ENCODE measurements at places on chromosomes 2 and 18.

GRCh38 chr2:42102024-42102590 lies 54.3 kb downstream of the PKDCC start:
- peak; percentile 51 for DNase-seq

DNA sequence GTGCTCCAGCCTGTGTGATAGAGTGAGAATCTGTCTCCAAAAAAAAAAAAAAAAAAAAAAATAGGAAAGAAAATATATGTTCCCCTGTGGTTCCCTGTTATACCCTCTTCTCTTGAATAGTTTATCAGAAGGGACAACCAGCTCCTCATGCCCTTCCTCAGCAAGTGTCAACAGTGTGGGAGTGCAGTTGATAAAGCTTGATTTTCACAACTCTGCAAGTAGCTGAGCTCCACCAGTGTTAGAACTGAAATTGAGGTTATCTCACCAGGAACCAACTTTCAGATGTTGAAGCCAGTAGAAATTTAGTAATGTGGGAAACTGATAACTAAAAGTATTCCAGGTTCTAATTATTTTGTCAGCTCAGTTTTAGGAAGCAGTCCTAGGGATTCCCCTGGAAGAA lies 25.1 kb downstream of the NEDD4L start:
- DNase-seq: no peak

DNA sequence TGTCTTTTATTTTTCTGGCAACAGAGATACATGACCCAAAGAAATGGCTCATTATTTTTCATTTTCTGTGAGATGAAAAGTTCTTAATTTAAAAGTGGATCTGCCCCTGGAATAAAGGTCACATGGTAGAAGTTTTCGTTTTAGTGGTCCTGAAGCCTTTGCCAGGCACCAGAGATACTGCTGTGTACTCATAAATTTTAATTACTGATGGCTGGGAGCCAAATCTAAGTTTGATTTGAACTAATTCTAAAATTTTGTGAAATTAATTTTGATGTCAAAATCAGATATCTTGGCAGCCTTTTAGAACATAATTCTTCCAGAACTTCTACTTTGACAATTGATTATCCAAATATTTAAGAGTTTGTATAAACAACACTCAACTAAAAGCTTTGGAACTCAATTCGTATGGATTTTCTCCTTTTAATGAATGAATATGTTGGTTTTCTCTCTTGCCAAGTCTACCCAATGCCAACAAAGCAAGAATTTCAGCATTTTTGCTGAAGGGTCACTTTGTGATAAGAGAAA lies 128.5 kb upstream of the SP5 start:
- DNase-seq: no peak

DNA sequence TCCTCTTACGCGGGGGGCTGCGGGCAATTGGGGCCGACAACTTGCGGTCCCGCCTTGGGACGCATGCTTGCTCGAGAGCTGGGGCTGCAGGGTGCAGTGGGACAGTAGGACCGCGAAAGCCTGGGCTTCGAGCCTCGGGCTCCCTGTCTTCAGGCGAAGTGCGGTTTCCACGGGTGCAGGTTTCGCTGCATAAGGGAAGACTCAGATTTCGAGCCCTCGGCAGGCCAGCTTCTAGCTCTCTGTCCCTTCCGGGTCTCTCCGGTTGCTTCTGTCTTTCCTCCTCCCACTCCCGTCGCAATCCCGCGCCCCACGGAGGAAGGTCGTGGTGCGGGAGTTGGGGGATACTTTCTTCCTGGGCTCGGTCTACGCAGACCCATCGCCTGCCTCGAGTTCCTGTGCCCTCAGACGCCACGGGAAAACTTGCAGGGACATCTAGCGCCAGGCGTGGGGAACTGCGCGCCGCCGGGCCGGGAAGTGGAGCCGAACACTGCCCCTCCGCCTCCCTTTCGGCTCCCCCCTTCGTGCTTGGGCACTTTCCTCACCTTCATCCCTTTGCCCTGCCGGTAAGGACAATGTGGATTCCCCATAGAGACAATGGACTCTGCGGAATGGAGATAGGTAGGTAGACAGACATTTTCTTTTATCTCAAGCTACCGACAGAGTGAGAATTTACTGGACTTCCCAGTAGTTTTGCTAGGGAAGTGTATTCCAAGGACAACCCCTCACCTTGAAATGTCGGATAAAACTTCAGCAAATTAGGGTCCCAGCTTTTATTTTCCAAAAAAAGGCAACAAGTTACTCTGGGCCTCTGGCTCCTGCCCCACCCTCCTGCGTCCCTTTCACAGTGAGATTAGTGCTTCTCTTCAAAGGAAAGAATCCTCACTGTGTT lies 4.2 kb upstream of the HOXD13 start:
- DNase-seq: peak; percentile 64

DNA sequence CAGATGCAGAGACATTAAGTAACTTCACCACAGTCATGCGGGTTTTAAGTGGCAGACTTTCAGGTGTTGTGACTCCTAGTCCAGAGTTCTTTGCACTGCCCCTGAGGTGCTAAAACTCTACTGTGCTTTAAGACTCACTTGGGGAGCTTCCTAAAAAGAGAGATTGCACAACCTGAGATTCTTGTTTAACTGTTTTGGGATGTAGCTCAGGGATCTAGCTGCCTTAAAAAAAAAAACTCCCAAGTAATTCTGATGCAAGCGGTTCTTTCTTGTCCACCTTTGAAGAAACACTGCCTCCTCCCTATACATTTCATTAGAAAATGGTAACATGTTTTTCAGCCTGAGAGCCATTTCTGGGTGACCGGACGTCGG lies 13.0 kb downstream of the IL37 start:
- DNase-seq: no peak

- no peak for DNase-seq
These were observed 140.5 kb downstream of the ST6GAL2 start for GRCh38 chr2:106745468-106745867.

DNA sequence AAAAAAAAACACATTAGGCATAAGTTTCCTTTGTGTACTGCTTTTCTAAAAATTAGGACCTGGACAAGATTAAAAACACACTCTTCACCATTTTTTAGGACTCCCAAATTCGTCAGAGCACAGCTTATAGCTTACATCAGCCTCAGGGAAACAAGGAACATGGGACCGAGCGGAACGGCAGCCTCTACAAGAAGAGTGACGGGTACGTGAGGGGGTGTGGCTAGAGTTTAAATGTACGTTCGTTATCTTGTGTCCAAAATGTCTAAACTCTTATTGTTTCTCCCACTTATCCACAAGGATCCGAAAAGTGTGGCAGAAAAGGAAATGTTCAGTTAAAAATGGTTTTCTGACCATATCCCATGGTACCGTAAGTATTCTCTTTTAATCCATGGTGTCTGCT lies 78.9 kb downstream of the ITGB1BP1 start:
- no peak for DNase-seq

DNA sequence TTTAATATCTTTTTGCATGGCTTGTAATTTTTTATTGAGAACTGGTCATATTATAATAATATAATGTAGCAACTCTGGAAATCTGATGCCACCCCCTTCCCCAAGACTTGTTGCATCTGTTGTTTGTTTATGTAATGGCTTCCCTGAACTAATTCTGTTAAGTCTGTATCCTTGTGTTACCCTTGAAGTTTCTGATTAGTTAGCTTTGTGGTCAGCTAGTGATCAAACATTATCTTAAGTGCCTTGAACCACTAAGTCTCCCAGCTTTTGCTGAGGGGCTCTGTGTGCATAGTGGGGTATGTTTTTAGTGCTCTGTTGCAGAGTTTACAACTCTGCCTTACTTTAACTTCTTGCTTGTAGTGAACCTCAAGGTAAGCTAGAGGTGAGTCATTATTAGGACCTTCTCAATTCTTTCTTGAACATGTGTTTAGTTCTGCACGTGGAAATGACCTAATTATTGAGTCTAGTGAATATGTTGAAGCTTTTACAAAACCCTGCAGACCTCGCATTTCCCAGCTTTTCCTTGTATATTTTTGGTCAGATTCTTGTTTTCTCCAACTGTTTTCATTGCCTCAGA lies 24.8 kb downstream of the SMCHD1 start:
- DNase-seq: no peak

GRCh38 chr2:226581004-226581403 lies 218.6 kb downstream of the IRS1 start:
- no peak for DNase-seq

DNA sequence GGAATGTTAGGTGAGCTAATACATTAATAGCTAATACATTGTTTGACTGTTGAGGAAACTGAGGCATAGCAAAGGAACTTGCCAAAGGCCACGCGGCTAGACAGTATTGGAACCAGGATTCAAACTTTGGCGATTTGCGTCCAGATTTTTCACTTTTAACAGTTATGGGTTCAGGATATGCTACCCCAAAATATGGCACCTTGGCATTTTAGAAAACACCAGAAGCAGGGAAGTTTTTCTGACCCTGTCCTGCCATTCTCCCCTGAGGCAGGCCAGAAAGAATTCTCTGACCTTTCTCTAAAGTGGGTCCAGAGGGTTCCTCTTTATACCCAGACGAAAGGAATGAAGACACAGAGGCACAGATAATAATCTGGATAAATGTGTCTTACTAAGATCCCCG lies 166.9 kb downstream of the MYCN start:
- no peak for DNase-seq

DNA sequence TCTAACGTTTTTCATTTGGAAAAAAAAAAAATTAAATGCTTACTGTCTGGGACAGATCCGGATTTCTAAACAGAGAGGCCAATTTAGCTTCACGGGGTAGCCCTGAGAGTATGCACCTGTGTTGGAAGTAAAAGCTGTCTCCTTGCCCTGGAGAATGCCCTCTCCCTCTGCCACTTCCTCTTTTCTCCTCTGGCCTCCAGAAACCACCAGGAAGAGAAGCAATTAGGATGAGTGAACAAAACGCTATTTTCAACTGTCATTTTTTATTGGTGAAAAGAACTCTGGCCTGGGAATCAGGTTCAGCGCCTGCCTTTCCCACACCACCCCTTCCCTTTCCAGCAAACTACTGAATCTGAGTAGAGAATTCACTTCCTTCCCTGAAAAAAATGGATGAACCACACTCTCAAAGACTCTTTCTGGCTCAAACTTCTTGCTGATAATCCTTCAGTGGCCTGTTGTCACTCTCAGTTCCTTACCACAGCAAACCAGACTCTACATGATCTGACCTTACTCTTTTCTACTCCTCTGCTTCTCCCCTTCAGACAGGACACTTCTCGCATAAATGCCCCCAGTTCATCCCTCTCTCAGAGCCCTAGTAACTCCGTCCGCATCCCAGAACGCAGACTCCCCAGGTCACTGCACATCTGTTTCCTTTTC lies 29.8 kb downstream of the KLF7 start:
- DNase-seq: no peak

DNA sequence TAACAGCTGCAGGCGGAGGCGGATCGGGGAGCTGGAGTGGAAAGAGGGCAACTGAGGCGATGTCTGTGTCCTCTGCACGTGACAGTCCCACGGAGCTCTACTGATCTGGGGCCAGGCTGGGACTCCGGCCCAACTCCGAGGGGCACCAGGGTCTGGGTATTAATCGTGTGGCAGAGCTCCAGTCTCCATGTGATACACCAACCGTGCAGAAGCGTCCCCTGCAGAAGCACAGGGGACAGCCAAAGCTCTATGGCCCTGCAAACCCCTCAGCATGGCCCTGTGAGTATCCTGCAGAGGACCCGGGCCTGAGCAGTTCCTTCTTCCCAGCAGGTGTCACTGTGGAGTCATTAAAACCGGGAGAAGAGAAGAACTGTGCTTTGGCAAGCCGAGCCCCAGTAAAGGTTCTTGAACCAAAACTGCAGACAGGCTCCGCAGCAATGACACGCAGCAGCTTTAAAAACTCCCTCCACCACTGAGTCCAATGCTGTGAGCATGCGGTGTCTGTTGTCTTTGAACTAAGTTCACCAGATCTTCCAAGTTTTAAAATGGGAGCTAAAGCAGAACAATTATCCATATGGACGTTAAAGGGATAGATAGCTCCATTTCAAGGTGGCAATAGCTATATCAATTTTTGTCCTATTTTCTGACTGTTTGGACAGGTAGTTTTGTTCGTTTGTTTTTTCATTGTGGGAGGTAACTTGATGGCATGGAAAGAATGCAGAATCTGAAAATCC lies 79.4 kb downstream of the TMEM182 start:
- DNase-seq: peak; percentile 69

DNA sequence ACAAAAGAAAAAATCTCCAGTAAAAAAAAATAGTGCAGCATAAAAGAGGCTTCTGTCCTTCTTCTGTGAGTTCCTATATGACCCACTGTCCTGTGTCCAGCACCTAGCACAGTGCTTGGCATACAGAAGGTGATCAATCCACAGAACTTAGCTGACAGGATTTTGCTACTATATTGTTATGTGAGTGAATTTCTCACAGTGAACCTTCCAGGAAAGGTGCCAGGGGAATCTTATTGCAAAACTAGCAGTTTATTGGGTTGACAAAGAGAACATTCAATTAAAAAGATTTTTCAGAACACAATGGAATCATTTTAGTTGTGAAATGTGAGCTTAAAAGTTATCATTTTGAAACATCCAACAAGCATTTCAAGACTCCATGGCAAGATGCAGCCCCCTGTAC lies 12.4 kb upstream of the TRIB2 start:
- DNase-seq: no peak

DNA sequence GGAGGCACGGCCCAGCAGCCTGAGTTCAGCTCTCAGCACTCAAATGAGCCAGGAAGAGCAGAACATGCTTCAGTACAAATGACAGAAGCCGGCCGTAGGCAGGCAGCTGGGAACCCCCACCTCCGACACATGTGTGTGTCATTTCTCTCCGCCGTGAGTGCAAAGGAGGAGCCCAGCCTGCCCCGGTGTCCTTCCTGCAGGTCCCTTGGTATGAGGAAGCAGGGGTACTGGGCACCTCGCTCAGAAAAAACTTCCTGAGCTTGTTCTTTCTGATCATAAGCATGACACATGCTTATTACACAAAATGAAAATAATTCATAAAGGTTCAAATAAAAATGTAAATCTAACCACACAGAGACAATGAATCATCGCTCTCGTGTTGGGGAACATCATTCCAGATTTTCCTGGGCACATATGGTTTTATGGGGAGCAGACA lies 35.3 kb downstream of the KCNF1 start:
- no peak for DNase-seq

DNA sequence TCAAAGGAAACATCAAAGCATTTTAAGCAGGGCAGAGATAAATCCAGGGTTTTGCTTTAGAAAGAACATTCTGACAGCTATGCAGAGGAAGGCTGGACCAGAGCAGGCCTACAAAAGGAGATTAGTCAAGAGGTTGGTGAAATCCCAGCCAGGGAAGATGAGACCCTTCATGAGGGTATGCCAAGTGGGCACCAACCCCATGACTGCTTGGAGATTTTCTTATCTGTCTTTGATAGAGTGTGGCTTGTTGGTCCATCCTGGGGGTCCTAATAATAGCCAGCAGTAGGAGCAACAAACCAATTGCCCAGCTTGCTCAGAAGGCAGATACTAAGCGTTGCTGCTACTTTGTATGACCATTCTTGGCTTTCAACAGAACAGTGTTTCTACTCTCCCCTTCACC lies 895.4 kb downstream of the EPHA4 start:
- no peak for DNase-seq

DNA sequence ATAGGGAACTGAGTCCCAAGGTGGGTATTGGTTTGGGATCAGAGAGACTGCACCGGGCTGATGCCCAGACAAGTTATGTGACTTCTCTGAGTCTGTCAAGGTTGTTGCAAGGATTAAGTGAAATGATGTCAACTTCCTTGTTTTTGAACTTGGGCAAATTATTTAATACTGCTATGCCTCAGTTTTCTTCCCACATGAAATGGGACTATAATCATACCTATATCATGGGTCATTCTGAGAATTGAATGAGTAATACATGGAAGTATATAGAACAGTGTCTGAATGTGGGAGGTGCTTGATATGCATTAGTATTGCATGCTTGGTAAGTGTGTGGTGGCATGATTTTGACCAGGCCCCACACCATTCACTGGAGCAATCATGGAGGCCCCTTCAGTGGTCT lies 99.0 kb downstream of the PRKCE start:
- no peak for DNase-seq
